AG10803 (cell line): ENCODE measurements at places on chromosomes 4 and X.

DNA sequence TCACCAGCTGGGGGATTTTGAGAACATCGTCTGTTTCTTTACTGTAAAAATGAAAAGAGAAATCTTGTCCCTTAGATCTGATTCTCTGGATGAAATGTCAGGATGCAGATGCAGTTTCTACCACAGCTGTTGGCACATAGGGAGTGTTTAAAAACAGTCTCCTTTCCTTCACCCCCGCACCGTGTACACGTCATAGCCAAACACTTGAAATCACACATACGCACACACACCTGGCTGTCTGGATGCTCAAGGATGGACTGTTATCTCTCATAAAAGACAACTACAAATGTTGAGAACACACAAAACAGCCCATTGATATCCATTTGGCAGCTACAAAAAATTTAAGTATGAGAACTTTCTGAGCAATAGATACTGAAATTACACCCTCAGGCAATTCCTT lies 275.8 kb upstream of the CLNK start:
- DNase-seq = no peak

GRCh38 chrX:154483325-154483724 lies 3.1 kb downstream of the UBL4A start:
- DNase-seq = no peak

DNA sequence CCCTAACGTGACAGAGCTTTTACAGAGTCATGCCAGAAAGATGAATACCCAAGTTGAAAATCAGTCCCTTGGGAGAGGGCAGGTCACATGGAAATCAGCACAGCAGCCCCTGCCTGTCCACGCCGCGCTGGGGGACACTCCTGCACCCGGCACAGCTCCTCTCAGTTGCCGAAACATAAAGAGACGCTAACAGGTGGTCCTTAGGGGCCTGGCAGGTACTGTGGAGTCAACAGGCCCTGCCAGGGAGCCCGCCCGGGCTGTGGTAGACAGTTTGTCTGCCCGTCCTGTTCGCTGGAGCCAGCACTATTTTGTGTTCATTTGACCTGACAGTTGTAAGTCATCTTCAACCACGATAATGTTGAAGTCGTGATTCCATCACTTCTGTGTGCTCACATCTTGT lies 30.5 kb downstream of the NELFA start:
- DNase-seq = no peak

- DNase-seq = no peak
Measured at GRCh38 chr4:139853309-139853708, 187.7 kb downstream of the MGST2 start.

DNA sequence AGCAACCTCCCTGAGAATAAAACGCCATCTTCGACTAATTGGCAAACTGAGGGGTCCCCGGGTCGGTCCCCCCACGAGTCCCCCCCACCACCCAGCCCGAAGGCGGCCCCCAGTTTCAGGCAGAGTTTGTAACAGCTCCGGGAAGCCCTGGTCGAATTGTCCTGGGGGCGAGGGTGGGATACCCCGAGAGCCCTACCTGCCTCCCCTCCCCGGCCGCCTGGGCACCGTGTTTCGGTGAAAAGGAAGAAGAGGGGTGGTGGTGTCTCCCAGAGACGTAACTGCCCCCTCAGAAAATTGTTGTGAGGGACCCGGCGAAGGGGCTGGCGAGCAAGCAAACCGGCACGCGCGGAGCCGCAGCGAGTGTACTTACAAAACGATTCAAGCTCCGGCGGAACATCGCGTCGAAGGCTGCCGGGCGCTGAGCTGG lies 1.2 kb downstream of the ATP11C start:
- DNase-seq = no peak

DNA sequence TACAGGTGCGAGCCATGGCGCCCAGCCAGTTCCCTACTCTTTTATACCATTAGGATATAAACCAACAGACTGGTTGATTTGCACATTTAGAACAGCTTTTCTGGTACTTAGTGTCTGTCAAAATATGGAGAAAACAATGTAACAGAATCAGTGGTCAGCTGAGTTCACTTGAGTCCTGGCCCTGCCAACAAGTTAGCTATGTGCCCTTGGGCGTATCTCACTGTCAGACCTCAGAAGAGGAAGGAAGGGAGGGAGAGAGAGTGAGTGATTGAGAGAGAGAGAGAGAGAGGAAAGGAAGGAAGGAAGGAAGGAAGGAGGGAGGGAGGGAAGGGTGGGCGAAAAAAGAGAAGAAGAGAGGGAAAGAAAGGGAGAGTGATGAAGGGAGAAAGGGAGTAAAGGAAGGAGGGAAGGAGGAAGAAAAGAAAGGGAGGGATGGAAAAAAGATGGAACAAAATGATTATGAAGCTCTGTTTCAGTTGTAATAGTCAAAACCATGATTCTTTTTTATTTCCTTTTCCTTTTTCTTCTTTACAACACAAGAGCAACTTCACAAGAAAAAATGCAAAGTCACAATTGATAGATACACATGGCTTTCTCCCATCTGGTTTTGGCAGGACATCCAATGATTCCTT lies 55.7 kb upstream of the PDGFRA start:
- DNase-seq = no peak

- DNase-seq = peak; percentile 65
Measured at GRCh38 chr4:83022724-83023450, 12.1 kb upstream of the COPS4 start.

GRCh38 chrX:100207331-100208024 lies 202.6 kb downstream of the PCDH19 start:
- no peak for DNase-seq

- DNase-seq = no peak
Measured at GRCh38 chr4:138217567-138217966, 24.6 kb downstream of the SLC7A11 start.

DNA sequence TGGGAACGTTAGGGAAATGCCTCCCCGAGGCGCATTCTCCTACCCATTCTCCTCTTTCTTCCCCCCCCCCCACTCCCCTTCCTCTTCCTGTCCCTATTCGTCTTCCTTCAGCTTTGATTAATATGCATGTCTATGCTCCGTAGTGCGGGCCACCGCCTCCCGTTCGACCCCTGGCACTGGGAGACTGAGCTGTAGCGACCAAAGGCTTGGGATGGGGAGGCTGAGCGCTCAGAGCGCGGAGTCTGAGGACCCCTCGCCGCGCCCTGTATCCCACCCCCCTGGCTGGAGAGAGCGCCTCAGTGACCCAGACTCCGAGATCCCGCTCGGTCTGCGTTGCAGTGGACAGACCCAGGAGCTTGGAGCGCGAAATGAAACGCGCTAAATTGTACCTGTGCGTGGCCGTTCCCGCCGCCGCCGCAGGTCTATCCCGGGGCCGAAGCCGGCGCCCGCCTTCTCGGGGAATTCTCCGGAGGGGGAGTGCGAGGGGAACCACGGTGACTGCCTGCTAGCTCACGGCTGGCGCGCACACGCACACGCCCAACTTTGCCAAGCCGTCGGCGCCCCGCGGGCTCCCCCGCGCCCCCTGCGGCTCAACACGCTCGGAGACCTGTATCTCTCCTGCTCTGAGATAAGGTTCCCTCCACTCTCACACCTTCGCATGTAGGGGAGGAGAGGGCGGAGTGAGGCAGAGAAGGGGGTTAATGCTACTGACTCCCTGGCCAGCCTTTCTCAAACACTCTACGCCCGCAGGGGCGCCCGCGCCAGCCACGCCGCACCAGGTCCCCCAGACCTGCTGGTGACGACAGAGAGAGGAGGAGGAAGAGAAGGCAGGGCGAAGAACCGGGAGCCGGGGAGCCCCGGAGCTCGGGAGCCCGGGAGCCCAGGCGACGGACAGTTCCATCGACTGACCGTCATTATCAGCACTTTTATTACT lies 1.5 kb upstream of the PTCHD1 start:
- DNase-seq = no peak

DNA sequence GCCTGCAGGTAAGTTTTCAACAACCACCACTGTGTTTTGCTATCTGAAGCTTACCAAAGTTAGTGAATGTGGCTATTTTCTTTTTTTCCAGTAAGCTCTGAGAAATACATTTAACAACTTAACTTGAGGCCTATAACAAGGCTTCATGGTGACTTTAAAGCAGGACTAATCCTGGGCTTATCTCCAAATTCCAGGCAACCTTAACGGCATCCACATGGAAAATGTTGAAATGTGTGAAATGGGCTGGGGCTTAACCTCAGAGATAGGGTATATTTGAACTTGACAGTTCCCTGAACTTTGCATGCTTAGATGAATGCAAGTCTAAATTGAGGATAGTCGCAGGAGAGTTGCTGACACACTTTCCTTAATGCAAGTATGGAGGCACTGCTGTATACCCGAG lies 539.2 kb downstream of the GALNTL6 start:
- DNase-seq = no peak

DNA sequence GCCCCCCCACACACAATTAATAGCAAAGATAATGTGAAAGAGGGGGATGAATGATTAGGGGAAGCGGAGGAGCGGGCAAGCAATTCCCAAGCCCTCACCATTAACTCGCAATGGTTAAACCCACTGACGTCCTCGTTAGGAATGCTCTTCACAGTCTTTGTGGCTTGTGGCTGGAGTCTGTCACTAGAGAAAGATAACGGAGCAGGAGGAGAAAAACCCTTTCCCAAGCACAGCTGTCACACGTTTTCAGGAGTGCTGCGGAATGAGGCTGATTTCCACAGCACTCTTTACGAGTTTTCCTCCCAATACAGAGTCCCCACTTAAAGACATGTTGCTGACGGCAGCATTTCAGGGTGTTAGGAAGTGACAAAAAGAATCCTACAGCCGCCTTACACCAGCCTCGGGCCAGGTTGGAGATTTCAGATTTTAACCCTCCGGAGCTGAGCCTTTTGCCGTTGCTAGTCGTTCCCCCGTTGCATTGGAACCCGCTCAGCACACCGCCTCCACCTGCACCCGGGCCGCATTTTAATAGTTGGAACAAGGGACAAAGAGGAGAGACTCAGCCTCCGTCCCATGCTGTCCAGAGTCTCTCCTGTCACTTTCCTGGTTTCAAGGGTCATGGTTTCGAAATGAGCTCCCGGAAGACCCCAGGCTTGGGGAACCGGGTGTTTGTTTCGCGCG lies 92.2 kb downstream of the GEMIN8 start:
- peak; percentile 15 for DNase-seq

DNA sequence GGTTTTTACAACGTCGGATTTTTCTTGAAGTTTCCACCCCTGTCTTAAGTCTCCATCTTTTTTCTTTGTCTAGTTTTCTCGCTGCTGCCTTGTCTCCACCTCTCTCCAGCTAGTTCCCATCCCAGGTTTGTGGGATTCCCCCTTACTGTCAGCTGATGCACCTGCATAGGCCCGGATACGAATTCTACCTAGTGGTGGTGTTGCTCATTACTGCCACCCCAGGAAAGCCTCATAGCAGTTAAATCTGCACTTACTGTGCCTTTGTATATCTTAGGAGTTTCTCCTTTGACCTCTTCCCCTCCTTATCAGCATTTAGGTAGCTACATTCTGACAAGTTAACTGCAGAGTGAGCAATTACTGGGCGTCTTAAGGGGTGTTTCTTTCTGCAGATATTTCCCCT lies 1693.1 kb upstream of the TENM3 start:
- no peak for DNase-seq

GRCh38 chr4:3026540-3026939 lies 47.8 kb downstream of the HTT-AS start:
- DNase-seq = no peak

GRCh38 chrX:51798701-51799100 lies 55.5 kb downstream of the GSPT2 start:
- DNase-seq = no peak

- DNase-seq = peak; percentile 41
Measured at GRCh38 chrX:39519030-39519488, 578.7 kb downstream of the BCOR start.

DNA sequence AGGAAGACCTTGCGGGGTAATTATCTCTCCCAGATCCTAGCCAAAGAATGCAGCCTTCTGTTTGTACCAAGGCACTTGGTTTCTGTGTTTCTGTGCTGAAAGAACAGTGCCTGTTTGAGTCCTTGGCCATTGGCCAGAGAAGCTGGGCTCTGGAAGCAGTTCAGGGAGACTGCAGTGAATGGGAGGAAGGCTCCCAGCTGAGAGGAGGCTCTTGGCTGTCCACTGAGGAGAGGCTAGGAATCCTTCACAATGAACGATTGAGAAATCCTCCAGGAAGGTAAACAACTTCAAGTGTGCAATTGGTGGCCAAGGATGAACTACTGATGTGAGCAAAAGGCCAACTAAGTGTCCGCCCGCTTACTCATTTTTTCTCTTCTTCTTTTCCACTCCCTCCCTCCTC lies 61.3 kb downstream of the HS3ST1 start:
- no peak for DNase-seq

- no peak for DNase-seq
Measured at GRCh38 chr4:185999207-185999606, 69.7 kb upstream of the TLR3 start.

DNA sequence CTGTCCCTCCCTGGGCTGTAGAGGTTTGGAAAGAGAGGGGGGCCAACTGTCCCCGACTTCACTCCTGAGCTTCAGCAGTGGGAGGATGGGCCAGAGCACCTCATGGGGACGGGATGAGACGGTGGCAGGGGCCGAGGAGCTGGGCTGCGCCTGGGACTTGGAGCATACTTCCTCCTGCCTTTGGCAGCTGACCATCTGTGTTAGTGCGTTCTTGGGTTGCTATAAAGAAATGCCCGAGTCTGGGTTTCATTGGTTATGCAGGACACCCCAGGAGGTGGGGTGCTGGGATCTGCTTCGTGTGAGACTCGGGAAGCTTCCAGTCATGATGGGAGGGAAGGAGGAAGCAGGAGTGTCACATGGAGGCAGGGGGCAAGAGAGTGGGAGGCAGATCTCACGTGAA lies 7.4 kb downstream of the PSAPL1 start:
- no peak for DNase-seq

- no peak for DNase-seq
Measured at GRCh38 chr4:101981756-101982155, 191.2 kb downstream of the BANK1 start.

- no peak for DNase-seq
Measured at GRCh38 chrX:99192421-99192820, 1217.7 kb downstream of the PCDH19 start.

DNA sequence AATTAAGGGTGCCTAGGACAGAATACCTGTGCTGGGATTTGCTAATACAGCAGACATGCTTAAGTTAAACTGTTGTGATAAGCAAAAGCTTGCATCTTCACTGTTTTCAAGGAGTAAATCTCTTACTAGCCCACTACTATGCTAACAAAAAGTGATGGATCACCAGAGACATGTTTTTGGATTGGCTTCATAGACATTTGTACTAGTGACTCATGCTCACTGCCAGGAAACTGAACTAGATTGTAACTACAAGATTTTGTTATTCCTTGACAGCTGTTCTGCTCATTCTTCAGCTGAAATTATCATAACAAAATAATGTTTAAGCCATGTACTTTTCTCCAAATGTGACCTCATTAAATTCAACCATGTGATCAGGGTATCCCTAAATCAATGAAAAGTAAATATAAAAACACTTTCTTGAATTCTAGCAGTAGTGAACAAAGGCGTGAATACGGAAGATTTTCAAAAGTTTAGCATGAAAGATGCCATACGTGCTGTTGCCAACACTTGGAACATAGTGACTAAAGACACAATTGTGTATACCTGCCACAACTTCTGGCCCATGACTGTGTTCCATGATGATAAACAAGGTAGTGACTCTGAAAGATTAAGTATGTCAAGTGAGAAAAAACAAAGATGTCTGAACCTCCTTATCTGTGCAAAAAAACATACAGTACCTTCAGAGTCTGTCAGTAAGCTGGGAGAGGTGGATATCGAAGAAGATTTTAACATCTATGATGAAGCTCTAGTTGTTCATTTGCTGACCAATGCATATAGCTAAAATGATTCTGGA lies 154.0 kb downstream of the BTC start:
- DNase-seq = peak; percentile 25
